ENCODE measurements at places on chromosomes 13 and 19.

- DNase-seq: no peak
These were observed 117.6 kb upstream of the MRI1 start for GRCh38 chr19:13646758-13647157.

DNA sequence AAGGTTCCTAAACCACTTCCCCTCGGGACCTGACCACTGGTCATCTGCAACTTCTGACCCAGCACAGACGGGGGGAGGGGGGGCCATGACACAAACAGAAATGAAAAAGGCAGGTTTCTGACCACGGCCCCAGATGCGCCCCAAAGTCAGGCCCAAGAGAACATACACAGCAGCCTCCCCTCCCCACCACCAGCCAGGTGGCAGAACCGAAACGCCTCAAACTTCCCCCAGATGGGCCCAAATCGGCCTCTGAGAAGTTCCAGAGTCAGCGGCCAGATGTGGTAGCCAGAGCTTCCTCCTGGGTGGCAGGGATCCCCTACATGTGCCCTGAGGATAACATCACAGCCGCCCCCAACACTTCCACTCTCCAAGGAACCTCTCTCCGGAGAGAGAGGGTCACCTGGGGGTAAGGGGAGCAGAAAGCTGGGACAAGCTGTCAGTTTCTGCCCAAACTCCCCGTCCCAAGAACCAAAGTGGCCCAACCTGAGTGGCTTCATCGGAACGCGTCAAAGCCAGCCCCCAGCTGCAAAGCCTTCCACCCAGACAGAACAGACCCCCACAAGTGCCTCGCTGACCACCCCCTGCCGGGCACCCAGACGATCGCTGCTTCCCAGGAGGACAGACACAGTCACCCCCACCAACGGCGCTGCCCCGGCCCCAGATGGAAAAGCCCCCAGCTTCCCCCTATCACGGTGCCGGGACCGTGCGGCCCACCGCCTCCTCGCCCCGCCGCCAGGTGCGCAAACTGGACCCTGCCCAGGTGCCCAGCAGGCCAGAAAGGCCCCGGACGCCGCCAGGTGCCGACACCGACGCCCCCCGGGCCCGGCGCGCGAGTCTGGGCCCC lies 800 bp downstream of the ELL start:
- no peak for DNase-seq

GRCh38 chr13:104816726-104817125 lies 1718.7 kb downstream of the EFNB2 start:
- no peak for DNase-seq

- DNase-seq: peak; percentile 34
These were observed 54.7 kb downstream of the ZNF787 start for GRCh38 chr19:56066152-56067023.

- DNase-seq: no peak
These were observed 549.5 kb upstream of the ARGLU1 start for GRCh38 chr13:107117327-107118012.

DNA sequence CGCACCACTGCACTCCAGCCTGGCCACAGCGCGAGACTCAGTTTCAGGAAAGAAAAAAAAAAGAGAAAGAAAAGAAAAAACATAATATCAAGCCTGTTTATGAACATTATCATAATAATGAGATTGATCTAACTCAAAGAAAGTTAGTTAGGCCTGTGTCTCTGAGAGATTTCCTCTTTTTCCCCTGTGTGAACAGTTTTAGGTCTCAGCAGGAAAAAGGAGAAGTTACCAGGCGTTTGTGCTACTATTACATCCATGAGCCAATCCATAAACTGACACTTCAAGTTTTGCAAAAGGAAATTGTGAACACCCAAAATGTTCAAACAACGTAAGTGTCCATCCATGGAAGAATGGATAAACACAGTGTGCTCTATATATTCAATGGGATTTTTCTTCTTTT lies 3.8 kb downstream of the TARM1 start:
- DNase-seq: no peak

- no peak for DNase-seq
These were observed 717 bp downstream of the SPRYD7 start for GRCh38 chr13:49935171-49936074.

DNA sequence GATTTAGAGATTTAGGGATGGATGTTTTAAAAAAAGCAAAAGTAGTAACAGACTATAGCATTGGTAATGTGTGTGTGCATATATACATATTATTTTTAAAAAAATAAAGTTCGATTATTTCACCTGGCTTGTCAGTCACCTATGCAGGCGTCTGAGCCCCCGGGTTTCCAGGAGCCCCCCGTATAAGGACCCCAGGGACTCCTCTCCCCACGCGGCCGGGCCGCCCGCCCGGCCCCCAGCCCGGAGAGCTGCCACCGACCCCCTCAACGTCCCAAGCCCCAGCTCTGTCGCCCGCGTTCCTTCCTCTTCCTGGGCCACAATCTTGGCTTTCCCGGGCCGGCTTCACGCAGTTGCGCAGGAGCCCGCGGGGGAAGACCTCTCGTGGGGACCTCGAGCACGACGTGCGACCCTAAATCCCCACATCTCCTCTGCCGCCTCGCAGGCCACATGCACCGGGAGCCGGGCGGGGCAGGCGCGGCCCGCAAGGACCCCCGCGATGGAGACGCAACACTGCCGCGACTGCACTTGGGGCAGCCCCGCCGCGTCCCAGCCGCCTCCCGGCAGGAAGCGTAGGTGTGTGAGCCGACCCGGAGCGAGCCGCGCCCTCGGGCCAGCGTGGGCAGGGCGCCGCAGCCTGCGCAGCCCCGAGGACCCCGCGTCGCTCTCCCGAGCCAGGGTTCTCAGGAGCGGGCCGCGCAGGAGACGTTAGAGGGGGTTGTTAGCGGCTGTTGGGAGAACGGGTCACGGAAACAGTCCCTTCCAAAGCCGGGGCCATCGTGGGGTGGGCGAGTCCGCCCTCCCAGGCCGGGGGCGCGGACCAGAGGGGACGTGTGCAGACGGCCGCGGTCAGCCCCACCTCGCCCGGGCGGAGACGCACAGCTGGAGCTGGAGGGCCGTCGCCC lies 840 bp upstream of the CCNA1 start:
- DNase-seq: no peak

DNA sequence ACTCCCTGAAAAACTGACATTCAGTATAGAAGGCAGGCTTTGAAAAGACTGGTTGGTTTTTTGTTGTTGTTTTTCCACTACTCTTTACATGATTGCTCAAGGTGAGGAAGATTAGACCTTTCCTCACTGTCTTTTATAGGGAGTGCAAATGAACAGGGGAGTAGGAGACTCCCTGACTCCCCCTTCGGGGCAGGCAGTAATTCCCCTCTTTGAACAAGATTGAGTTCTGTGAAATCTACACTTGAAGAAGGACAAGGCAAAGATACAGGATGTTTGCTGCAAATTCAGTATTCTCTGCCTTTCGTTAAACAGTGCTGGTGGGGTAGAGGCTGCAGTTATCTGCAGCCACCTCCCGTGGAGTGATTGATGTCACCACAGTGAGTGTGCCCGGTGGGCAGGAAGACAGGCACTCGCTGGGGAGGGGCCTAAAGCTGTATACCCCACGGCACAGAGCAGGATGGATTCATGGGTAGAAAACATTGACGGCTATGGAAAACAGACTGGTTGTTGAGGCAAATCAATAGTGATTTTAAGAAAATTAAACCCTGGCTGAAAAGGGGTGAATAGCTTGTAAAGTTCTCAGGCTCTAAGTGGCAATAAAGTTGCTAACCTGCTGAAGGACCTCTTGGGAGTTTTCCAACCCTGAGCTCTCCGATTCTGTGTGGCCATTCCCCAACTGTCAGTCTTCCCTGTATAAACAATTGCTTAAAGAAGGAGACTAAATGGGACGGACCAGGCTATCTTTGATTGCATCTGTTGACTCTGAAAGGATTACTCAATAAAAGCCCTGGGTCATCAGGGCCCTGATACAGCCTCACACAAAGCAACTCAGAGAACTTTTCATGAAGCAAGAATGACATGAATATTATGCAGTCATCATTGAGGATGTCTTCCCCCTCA lies 308.3 kb downstream of the TBC1D4 start:
- DNase-seq: no peak

GRCh38 chr13:38350114-38350617 lies 515 bp downstream of the UFM1 start:
- peak; percentile 32 for DNase-seq

DNA sequence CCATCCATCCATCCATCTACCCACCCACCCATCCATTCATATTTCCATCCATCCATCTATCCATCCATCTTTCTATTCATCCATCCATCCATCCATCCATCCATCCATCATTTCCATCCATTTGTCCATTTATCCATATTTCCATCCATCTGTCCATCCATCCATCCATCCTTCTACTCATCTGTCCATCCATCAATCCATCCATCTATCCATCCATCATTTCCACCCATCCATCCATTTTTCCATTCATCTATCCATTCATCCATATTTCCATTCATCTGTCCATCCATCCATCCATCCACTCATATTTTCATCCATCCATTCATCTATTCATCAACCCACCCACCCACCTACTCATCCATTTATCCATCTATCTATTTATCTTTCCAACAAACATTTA lies 229.6 kb downstream of the TEX29 start:
- no peak for DNase-seq

DNA sequence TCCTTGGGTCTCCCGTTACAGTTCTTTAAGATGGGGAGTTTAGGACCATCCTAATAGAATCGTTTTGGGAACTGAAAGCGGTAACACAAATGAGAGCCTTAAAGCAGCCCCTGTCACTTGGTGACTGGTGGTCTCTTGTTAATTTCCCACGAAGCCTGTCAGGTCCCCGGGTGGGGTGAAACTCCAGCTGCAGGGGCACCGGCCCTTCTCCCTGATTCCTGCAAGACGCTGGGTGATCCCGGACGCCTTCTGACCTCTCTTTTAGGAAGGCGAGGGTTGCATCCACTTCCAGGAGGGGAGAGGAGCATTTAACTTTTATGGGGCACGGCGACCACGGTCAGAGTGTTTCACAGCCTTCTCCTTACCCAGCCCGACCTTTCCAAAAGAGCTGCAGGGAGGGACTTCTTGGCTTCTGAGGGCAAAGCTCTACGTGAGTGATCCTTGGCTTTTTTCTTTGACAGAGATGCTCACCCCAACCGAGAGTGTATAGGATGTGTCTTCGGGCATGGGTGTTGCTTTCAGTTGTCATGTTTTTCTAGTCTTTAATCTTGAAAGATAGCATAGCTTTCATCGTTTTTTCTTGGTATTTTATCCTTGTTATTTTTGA lies 688 bp downstream of the ZNF225 start:
- no peak for DNase-seq
